Stimulated activated CD4-positive, alpha-beta T cell treated with anti-CD3 and anti-CD28 coated beads, Interleukin-2, amount 100 ng/mL, for 24 hours (primary cell): ENCODE measurements at places on chromosomes 2 and 18.

DNA sequence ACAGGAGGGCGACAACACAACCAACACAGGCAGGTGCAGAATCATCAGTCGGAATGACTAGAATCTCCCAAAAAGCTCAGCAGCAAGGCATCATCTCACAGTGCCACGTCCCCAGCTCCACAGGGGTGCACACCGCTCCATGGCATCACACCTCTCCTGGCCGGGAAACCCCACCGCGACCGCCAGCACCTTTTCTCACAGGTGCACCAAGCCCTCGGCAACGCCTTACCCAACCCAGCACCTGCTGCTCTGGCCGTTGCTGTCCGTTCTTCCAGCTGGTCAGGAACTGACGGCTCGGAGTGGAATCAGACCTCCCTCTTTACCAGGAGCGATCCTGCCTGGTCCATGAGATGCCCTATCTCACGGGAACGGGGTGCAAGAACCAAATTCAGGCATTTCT is 61.3 kb downstream of the ZNF516 start:
- DNase-seq = no peak

DNA sequence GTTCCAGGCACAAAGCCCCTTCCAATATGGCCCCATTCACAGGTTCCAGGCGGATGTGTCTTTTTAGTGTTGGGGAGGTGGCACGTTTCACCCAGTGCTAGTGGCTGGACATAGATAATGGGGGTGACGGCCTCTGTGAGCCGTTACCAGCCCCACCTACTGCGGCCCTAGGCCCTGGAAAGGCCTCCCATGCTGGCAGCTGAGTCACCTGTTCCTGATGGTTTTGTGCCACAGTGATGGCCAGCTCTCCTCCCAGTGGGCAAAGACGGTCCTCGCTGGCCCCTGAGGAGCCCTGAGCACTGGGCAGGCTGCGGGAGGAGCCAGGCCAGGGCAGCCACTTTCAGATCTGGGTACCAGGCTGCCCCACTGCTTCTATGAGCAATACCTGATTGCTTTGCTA is 40.0 kb upstream of the GPC1 start:
- DNase-seq = no peak

DNA sequence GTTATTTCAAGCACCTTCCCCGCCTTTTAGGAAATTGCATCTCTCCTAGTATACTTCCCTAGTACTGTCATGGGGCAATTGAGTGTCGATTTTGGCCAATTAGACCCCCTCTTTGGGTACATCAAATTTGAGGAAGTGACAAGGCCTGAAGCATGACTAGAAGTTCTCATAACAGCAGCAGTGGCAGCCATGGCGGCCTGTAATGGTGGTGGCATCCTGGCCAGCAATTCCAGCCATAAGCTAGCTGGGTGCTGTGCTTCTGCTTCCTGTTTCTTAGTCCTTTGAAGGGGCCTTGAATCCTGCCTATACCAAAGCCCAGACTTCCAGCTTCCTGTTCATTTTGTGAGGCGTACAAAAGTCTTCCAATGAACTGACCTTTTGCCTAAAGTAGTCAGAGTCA is 523.1 kb downstream of the PLCL1 start:
- no peak for DNase-seq

DNA sequence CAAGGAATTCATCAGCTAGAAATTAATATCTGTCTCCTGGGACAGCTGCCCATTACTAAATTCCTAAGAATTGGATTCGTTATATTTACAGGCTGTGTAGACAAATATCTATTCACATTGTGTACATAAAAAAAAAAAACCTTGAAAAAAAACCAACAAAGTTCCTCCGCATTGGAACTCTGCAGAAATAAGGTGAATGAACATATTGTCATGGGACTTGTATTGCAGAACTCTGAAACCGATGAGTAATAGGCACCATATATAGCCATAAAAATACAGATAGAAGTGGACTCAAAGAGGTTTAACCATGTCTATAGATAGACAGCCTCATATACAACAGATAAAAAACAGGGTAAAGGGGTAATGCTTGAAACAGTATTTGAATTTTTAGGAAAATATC is 909.9 kb upstream of the CHAC2 start:
- DNase-seq = no peak
